IgD-negative memory B cell (primary cell): ENCODE measurements at places on chromosomes 3 and 15. TPM values are rescaled to one million over a fixed set of nuclear protein-coding genes. Genes with fewer than 3 reads are reported as not detected.

The SPG11 gene
- 41.7 TPM for polyA plus RNA-seq

The TRPC1 gene
- polyA plus RNA-seq: 0.45 TPM

The TM6SF1 gene
- polyA plus RNA-seq: 0.29 TPM

The ONECUT1 gene
- polyA plus RNA-seq: not detected

The TAGLN3 gene
- not detected for polyA plus RNA-seq

The FAM81A gene
- 0.26 TPM for polyA plus RNA-seq

The CHL1 gene
- 4.1 TPM for polyA plus RNA-seq

The RAP2B gene
- 9.8 TPM for polyA plus RNA-seq

The SPSB4 gene
- polyA plus RNA-seq: not detected

The APBA2 gene
- 3.5 TPM for polyA plus RNA-seq

The GPR171 gene
- polyA plus RNA-seq: 1.1 TPM

The SLC2A2 gene
- polyA plus RNA-seq: not detected

The GP5 gene
- polyA plus RNA-seq: 0.05 TPM

The RFC4 gene
- polyA plus RNA-seq: 25.0 TPM

The MESD gene
- polyA plus RNA-seq: 21.9 TPM

The HIGD2B gene
- not detected for polyA plus RNA-seq

The SHC4 gene
- not detected for polyA plus RNA-seq

The P2RY1 gene
- polyA plus RNA-seq: 0.04 TPM

The DISP2 gene
- 0.19 TPM for polyA plus RNA-seq

The ASB14 gene
- polyA plus RNA-seq: 0.53 TPM

The RASSF1 gene
- polyA plus RNA-seq: 155 TPM

The PLA2G4F gene
- not detected for polyA plus RNA-seq

The TERC gene
- polyA plus RNA-seq: 0.78 TPM

The PARP6 gene
- polyA plus RNA-seq: 34.4 TPM

The DZIP3 gene
- polyA plus RNA-seq: 6.2 TPM

The ECE2 gene
- not detected for polyA plus RNA-seq

The P3H2 gene
- not detected for polyA plus RNA-seq

The CEMIP gene
- polyA plus RNA-seq: not detected

The THAP10 gene
- polyA plus RNA-seq: 0.68 TPM

The FEZF2 gene
- polyA plus RNA-seq: not detected

The GCNT3 gene
- not detected for polyA plus RNA-seq

The LMAN1L gene
- polyA plus RNA-seq: not detected

The TTC23 gene
- polyA plus RNA-seq: 0.99 TPM

The GADL1 gene
- polyA plus RNA-seq: not detected

The CCDC191 gene
- polyA plus RNA-seq: 13.3 TPM

The EPB42 gene
- not detected for polyA plus RNA-seq

The HCN4 gene
- not detected for polyA plus RNA-seq

The RARRES1 gene
- polyA plus RNA-seq: 0.28 TPM

The NR1I2 gene
- 0.58 TPM for polyA plus RNA-seq

The PPP1R14D gene
- polyA plus RNA-seq: 0.56 TPM
